ENCODE measurements at places on chromosomes 16 and 17.

GRCh38 chr16:31471875-31472708 lies at the start of gene TGFB1I1:
TGFB1I1 (plus strand) TSS chr16:31472152; CDS start chr16:31472189, 37 bp downstream.
- peak; percentile 5 for DNase-seq

GRCh38 chr16:4755687-4756086 lies 11.3 kb downstream of the ZNF500 start:
- no peak for DNase-seq

- no peak for DNase-seq
Observed at GRCh38 chr17:5047446-5047845, 12.2 kb upstream of the SLC52A1 start.

GRCh38 chr16:71933913-71934695 lies 38.8 kb downstream of the IST1 start:
- DNase-seq = no peak

DNA sequence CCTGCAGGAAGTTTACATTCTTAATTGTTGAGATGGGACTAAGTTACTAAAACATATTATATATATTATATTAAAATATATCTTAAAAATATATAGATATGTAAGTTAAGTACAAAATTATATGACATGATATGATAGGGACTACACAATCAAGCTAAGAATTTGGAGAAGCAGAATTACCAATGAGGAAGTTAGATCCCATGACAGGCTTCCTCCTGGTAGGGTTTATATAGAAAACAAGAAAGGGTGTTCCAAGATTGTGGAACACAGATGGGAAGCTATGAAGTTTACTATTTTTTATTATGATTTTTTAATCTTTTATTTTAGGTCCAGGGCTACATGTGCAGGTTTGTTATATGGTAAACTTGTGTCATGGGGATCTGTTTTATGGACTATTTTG lies 260.8 kb upstream of the ZFHX3 start:
- DNase-seq = no peak

DNA sequence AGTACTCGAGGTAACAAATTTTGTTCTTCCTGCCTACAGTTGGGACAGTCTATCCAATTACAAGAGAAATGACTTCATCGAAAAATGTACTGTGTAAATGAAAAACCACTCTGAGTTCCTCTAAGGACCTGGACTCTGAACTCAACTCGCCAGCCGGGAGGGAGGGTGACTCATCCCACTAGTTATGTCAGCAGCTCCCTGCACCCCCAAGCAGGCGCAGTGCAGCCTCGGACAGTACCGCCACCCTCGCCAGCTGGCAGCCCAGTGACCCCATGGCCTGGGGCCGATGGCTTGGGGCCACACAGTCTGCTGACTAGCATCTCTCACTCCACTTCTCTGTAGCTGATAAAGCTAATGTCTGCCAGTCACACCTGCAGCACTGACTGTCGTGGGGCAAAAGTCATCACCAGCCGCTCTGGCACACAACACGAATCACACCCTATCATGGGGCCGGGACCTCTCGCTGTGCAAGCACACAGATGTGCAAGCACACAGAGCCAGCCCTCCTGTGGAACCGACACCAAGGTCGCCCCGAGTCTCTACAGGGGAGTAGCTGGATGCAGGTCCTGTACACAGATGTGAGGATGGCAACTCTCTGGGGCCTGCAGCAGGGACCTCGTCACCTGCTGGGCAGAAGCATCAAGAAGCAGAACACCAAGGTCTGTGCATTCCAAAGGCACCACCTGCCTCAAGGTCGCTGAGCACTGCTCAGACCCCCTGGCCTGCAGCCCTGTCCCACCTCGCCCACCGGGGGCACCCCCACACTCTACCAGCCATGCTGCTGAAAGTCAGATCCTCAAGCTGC lies 5.7 kb downstream of the CSNK1D start:
- DNase-seq = no peak

DNA sequence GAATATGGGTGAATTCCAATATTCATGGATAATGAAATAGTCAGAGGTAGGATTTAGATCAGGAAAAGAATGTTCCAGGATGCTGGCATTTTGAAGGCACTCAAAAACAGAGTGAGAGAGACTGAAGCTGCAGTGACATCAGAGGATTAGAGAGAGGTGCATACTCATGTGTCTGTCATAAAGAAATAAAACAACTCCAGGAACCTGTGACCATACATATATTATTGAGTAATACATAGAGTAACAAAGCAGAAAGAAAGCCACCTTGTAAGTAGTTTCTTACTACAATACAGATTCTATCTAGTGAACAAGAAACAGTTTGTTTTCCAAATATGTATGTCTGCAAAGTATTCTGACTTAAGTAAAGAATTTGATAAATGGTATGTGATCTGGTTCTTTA lies 62.3 kb upstream of the PHOSPHO1 start:
- no peak for DNase-seq

DNA sequence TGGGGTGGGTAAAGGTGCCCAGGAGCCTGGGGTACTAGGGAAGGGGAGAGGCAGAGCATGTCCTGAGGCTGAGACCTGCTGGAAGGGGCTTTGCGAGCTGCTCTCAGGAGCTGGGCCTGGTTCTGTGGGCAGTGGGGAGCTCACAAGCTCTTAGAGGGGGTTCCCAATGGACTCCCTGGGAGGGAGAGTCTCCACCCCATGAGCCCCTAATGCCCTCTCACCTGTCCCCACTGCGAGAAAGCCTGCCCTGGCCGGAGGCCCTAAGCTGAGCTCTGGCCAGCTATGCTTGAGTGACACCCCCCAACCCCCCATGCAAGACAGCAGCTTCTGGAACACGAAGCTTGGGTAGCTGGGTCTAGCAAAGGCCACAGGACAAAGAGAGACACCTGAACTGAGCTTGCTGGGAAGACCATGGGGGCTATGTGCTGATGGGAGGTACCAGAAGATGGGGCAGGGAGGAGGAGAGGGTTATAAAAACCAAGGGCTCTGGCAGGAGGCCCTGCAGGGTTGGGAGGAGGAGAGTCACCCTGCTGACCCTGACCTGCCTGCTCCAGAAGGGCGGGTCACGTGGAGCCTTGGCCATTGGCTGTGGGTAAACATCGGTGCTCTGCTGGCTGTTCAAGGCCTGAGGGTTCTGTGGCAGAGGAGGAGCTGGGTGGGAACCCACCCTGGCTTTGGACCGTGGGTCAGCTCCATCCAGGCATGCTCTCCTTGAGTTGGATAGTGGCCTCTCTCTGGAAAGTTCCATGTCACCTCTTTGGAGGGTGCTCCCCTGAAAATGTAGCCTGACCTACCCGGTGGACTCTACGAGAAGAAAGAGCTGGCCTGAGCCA lies 106.7 kb downstream of the RAB11FIP4 start:
- no peak for DNase-seq

DNA sequence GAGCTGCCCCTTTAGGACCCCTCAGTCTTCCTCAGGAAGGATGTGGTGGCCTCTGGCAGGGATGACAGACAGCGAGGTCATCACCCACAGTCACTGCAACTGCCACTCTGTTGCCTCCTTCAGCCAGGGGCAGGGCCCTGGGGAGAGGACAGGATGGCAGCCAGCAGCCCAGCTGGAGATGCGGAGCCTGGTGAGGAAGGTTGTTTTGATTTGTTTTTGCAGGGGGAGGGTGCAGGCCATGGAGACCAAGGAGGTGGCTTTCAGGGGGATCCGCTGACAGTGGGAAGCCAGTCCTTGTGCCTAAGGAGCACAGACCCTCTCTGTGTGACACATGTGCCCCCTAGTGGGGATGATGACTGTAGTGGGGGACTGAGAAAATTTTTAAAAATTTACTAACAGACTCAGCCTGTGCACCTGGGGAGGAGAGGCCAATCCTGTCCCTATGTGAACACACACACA lies 7.4 kb downstream of the PRCD start:
- peak; percentile 53 for DNase-seq

DNA sequence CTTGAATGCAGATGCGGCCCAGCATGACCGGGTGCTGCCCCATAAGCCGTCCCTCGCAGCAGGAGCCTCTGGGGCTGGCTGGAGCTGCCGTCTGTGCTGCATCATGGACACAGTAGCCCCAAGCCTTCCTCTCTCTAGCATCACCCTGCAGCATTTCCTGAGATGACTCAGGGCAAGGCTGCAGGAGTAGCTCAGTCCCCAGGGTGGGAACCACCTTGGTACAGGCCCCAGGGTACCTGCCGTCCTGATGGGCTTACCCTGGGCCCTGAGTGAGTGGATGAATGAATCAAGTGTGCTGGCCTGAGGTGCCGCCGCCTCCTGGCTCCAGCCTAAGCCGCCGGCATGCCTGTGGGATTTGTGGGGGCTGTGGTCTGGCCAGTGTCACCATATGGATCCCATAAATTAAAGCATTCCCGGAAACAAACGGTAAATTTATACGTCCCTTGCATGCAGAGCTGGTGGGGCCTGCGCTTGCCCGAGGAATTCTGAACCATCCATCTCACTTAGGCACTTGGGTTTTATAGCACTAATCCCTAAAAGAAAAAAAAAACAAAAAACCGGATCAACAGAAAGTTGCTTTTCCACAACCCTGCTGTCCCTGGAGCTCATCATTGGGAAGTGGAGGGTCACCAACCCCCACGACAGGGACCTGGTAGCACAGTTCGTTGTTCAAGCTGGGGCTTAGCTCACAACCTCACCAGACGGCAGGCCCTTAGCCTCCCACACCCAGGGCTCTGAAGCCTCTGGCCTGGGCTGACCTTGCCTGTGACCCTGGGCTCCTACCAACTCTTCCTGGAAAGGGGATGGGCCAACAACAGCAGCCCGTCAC lies 242.6 kb upstream of the CIBAR2 start:
- DNase-seq = no peak

DNA sequence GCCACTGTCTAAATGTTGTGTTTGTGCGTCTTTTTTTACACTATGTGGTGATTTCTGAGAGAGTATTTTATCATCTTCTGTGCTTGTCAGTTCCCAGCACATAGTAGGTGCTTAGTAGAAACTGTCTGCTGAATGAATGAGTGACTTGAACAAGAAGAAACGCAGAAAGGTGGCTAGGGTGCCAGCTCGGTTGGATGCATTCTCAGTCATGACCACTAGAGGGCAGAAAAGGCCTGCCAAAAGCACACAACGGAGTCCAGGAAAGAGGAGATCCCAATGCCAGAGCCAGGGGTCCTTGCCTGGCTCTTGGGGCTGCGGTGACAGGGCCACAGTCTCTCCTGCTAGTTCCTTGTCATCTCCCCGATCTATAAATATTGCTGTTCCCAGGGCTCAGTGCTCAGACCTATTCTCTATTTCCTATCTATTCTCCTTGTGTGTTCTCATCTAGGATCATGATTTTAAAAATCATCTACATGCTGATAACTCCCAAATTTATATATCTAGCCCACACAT lies 57.3 kb upstream of the CCL1 start:
- DNase-seq = peak; percentile 61

DNA sequence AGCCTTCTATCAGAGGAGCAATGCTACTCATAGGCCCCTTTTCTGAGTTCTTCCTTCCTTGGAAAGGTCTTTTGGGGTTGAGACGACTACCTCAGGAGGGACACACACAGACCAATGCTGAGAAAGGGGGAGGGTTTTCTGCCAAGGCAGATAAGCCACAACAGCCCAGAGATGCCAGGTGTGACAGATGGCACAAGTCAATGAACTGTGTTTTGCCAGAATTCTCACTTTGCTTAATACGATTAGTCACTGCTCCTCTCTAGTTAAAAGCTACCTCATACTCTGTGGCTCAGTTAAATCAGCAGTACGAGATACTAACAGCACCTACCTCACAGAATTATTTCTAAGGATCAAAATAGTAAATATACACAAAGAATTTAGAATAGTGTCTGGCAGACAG lies 8.0 kb downstream of the BRD7 start:
- no peak for DNase-seq

GRCh38 chr16:627454-628239 lies 3.1 kb upstream of the WFIKKN1 start:
- DNase-seq = no peak

DNA sequence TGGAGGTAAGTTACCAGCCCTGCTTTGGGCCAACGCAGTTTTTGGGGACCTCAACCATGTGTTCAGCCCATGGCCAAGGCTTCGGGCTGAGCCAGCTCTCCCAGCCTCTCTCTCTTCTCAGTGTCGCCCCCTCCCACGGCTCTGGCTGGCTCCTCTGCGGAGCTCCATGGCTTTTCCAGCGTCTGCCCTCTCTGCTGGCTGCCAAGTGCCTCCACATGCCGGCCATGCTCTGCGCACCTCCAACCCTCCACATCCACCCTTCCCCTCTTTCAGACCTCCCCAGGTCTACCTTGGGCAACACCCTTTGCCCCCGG lies 23.2 kb downstream of the COTL1 start:
- peak; percentile 56 for DNase-seq

GRCh38 chr16:52929478-52930400 lies 123.0 kb downstream of the CHD9NB start:
- DNase-seq = peak; percentile 23

GRCh38 chr17:51767287-51767686 lies 391.2 kb downstream of the CA10 start:
- DNase-seq = no peak

DNA sequence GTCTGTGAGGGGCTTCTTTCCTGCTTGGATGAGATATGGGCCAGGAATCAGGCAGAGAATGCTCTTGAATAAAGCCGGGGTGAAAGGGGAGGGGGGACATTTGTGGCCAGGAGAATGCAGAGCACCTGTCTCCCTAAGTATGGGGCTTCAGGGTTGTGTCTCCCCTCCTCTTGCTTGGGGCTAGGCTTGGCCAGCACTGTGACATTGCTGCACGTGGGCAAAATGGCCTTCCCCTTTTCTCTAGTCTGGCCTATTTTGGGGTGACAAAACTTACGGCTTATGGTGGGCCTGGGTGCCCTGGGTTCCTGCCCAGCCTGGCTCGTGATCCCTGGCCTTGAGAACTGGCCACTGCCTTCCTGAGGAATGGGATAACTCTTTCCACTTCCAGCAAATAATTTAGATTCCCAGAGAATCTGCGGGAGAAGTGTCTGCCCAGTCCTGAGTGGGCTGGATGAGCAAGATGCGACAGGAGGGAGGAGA lies 5.6 kb downstream of the NFE2L1 start:
- no peak for DNase-seq

- DNase-seq = no peak
Observed at GRCh38 chr16:59748531-59748930, 1014.4 kb upstream of the GOT2 start.

- DNase-seq = peak; percentile 40
Observed at GRCh38 chr17:65294181-65294719, 157.1 kb downstream of the RGS9 start.

DNA sequence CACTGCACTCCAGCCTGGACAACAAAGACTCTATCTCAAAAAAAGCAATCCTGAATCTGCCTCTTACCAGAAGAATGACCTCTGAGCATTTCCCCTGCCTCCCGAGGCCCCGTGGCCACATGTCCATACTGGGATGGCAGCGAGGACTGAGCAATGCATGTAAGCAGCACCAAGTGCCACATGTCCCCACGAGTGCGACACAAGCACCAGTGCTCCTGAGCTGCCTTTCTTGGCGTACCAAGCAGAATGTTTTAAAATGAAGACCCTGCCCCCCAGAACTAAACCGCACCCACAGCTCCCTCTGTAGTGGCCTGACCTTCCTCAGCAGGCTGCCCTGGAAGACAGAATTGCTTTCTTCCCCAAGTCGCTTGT lies 373.3 kb downstream of the SLC39A11 start:
- DNase-seq = no peak
